Progenitor cell of endocrine pancreas (in vitro differentiated cells): ENCODE measurements at places on chromosomes 11 and 22. TPM values are rescaled to one million over a fixed set of nuclear protein-coding genes. Genes with fewer than 3 reads are reported as not detected.

DNA sequence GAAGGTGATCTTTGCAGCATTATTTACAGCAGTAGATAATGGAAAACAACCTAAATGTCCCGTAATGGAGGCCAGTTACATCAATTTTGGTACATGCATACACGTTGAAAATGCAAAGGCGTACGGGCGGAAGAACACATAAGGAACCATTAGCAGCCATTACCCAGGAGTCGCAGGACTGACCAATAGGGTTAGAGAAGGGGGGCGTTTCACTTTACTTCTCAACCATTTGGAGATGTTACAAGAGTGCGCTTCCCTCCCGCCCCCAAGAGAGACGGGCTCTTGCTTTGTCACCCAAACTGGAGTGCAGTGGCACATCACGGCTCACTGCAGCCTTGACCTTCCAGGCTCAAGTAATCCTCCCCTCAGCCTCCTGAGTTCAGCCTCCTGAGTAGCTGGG lies 52.8 kb upstream of the SLC35C1 start:
- no peak for DNase-seq

GRCh38 chr11:77470971-77471370 lies 2.9 kb downstream of the PAK1 start:
- DNase-seq, result no peak

DNA sequence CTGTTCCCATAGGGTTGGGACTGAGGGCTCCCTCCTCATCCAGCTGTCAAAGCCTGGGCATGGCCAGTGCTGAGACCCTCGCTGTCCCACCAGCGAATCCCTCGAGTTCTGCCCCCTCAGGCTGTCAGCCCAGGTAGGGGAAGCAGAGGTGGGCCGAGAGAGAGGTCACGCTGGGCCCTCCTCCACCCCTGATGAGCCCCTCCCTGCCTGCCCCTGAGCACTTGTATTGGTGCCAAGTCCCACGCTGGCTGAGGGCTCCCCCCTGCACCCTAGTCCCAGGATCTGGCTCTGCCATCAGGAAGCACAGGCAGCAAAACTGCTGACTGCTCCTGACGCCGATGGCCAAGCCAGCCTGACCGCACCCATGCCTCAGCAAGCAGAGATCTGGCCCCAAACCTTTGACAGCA lies 3.3 kb downstream of the PRR33 start:
- DNase-seq, result no peak

The RNASEH2C gene
- 38.5 and 44.0 TPM in 2 replicates for total RNA-seq

The SNX32 gene
- 3.6 and 4.6 TPM in 2 replicates for total RNA-seq
